ENCODE measurements at places on chromosomes 4 and X.
A peak's percentile ranks its signal among the peaks of the same experiment; 100 is the strongest.

DNA sequence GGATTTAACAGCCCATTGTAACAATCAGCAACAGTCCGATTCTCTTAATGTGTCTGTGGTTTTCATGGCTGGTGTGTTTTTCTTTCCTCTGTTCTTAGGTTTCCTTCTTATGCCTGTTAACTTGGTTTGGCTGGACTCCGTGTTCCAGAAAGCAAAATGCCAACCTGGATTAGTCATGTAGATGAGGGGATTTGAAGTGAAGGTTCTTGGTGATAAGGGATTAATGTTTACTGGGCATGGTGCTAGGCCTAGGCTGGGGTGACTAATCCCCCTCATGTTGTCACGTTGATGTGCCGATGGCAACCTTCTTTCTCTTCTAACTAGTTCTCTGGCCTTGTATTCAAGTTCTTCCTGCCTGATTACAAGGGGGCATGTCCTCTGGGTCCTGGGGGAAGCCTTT is 85.9 kb downstream of the REPS2 start:
- DNase-seq = no peak

- DNase-seq = no peak
These were observed 279.7 kb downstream of the NR3C2 start for GRCh38 chr4:148162519-148162918.

DNA sequence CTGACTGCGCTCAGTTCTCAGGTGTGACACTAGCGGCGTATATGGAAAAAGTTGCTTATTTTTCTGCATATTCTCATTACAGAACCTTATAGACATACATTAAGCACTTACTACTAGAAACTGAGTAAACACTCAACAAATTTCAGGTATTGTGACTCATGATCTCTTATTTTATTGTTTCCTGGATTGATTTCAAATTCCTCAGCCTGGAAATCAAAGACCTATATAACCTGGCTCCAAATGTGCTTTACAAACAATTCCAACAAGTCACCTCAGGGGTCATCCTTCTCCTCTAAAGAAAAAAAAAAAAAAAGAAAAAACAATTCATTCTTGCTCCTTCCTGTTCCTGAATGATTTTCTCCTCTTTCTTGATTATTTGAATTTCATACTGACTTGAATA is 152.3 kb downstream of the ADAM29 start:
- DNase-seq = no peak

- DNase-seq = no peak
These were observed 59.4 kb downstream of the MTHFD2L start for GRCh38 chr4:74217365-74217764.

GRCh38 chr4:176475067-176475466 is 155.3 kb downstream of the SPCS3 start:
- no peak for DNase-seq

DNA sequence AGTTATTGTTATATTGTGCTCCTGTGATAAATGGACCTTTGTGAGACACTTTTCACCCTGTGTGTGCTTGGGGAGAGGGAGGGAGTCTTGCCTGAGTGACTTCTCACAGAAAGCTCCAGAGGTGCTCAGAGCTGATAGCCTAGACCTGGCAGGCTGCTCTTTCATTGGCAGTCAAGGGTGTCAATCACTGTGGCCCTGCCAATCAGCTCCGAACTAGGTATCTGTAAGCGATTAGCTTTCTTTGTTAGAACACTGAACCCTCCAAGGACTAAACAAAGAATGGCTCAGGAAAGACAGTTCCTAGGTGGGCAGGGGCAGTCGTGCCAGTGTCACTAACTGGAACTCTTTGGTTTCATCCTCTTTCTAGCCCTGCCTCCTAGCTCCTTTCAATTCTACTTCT is 2.7 kb upstream of the NALF2 start:
- no peak for DNase-seq

GRCh38 chrX:9072281-9072680 is 38.4 kb upstream of the FAM9B start:
- no peak for DNase-seq

- no peak for DNase-seq
These were observed 178.4 kb upstream of the GPRIN3 start for GRCh38 chr4:89486042-89486441.

- no peak for DNase-seq
These were observed 485.8 kb upstream of the ATOH1 start for GRCh38 chr4:93342738-93343137.

GRCh38 chr4:40458683-40459082 is 123.5 kb downstream of the CHRNA9 start:
- DNase-seq = no peak

DNA sequence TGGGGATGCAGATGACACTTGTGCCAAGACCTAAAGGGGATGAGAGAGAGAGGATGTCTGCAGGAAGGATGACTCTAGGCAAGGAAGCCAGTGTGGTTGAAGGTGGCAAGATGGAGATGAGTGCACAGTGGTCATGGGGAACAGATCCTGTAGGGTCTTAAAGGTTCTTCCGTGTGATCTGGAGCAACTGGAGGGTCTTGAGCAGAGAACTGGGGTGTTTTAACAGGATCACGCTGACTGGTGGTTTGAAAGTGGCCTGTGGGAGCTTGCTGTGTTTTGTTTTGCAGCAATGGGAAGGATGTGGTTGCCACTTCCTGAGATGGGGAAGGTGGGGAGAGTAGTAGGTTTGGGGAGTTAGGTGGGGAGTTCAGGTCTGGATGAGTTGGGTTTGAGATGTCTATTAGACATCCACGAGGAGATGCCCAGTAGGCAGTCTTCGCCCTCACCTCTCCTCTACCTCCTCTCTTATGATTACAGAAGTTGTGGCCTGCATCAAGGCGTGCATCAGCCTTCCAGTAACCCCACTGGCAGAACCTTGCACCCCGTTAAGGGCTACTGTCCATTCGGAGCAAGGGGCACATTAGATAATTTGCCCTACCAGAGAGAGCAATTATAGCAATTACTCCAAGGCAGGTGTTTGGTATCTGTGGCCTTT is 1.4 kb upstream of the STBD1 start:
- DNase-seq = no peak

GRCh38 chr4:169566021-169566818 is 46.2 kb downstream of the NEK1 start:
- peak; percentile 52 for DNase-seq

DNA sequence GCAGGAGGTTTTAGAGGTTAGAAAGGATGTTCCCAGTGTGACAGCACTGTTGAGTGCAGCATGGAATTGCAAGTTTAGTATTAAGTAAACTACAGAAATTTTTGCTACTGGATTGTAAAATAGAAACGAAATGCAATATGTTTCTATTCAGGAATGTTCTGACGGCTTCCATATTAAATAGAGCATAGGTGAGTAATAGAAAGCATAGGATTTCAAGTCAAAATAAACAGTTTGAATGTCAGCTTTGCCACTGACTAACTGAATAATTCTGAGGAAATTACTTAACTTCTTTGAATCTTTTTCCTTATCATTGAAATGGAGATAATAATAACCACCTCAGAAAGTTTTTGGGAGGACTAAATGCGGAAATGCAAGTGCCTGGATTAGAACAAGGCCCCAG is 331.9 kb upstream of the GK2 start:
- no peak for DNase-seq

DNA sequence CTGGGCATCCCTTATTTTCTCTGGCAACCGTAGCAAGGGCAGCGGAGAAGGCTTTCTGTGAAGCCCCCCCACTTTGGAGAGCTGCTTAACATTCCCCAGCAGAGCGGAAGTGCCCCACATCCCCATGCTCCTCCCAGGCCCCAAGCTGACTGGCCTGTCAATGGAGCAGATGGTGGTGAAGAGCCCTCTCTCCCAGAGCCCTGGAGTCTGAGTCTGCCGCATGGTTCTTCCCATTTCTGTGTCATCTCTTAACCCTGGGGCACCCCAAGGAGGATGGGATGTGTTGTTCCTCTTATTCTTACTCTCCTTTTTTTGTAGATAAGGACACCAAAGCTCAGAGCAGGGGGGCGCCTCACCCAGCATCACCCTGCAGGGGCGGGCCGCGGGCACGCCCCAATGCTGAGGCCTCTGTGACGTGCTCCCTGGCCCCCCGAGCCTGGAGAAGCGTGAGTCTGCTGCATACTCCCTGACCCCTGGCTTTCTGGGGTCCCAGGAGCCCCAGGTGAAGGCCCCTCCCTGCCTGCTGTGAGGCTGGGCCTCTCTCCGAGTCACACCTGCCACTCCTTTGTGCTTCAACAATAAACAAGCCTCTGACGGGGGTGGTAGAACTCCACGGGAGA is 35.9 kb downstream of the ADRA2C start:
- no peak for DNase-seq

GRCh38 chr4:53920883-53921282 is 143.5 kb downstream of the CHIC2 start:
- no peak for DNase-seq

DNA sequence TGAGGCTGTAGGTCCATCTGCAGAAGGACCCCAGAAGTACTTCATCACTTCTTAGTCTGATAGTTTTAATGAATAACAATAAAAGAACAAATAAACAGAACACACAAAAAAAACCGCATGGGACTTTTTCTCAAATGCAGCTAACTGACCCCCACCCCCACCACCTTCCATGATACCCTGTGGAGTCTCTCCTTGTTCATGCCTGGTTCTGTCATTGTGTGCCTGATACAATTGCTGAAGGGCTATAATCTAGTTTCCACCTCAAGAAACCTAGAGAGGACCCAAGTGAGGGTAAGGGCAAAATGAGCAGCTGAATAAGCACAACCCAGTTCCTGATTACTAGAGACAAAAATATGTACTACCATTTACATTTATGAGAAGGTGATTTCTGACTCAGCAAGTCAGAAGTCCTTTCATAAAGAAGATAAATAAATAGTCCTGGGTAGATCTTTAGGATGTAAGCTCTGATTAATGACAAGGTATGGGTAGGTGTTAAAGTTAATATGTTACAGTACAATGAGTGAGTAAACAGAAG is 155.1 kb downstream of the TMA16 start:
- DNase-seq = no peak
